NAMALWA (cell line): ENCODE measurements at places on chromosomes 11 and 22.

- DNase-seq = no peak
Measured at GRCh38 chr11:75264356-75264755, 23.8 kb downstream of the TPBGL start.

GRCh38 chr11:3148990-3149851 is 15.9 kb downstream of the OSBPL5 start:
- DNase-seq = no peak

GRCh38 chr11:109166441-109166840 is 255.5 kb upstream of the C11orf87 start:
- no peak for DNase-seq

GRCh38 chr22:32620992-32621391 is 146.4 kb downstream of the FBXO7 start:
- DNase-seq = no peak

DNA sequence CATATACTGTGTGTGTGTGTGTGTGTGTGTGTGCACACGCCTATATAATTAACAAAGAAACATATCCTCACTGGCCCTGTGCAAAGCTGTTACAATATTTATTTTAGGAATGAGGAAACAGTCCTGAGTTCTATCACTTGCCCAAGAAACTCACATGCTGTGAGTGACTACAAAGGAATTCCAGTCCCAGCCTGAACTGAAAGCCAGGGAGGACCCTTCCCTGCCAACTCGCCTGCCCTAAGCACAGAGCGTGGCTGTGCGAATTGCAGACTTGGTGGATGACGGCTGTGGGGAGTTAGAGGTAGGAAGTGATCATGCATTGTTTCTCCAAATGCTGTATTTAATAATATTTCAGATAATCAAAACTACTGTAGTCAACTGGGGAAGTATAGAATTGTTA is 26.4 kb upstream of the CD5 start:
- no peak for DNase-seq

DNA sequence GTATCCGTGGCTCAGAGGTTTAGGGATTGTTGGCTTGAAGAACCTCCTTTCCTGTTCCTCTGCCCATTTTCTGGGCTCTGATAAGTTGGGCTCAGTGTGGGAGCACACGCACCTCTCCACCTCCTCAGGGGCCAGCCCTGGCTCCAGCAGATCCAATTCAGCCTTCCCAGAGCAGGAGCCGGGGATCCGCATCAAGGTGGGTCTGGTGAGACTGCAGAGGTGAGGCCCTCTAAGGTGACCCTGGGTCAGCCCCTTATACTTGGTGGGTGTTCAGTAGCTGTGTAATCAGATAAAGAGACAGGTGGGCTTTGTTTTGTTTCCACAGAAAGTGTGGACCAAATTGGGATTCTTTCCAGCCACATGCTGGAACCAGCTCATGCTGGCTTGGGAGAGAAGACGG is 1466.0 kb downstream of the TBC1D22A start:
- no peak for DNase-seq

- DNase-seq = no peak
Measured at GRCh38 chr11:130611791-130612251, 163.4 kb downstream of the ADAMTS15 start.
